ENCODE measurements at places on chromosomes 1 and 21.

GRCh38 chr1:77283701-77284425 is 2.0 kb downstream of the AK5 start:
- no peak for DNase-seq

- DNase-seq = no peak
Observed at GRCh38 chr21:39519835-39520234, 68.1 kb downstream of the SH3BGR start.

DNA sequence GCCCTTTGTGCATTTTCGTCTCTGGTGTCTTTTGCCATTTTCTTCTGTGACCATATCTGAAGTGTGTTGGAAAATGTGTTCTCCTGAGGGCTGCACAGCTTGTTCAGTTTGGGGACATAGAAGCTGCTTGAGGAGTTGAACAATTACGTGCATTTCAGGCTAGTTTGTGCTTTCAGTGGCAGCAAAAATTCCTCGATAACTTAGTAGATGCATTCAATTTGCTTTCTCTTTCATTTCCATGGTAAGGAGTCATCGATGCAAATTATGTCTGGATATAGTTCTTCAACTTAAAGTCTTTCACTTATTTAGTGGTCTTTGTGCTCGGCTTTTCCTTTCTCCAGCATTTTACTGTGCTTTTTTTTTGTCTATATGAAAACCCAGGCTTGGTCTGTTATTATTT is 441.5 kb downstream of the PLA2G4A start:
- no peak for DNase-seq

DNA sequence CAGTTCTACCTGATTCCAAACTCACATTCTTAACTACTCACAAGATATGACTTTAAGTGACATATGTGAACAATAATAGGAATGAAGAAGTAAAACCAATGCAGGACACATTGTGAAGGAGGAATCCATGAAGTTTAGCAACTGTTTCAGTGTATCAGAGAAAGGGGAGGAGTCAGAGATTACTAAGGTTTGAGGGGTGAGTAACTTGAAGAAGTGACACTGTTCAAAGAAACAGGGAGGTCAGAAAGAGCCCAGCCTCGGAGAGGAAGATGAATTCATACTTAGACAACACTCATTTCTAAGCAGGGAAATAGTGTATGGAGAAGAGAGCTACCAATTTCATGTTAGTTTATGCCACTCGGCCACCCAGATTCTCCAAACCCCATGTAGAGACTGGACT is 28.2 kb upstream of the RPF1 start:
- no peak for DNase-seq

DNA sequence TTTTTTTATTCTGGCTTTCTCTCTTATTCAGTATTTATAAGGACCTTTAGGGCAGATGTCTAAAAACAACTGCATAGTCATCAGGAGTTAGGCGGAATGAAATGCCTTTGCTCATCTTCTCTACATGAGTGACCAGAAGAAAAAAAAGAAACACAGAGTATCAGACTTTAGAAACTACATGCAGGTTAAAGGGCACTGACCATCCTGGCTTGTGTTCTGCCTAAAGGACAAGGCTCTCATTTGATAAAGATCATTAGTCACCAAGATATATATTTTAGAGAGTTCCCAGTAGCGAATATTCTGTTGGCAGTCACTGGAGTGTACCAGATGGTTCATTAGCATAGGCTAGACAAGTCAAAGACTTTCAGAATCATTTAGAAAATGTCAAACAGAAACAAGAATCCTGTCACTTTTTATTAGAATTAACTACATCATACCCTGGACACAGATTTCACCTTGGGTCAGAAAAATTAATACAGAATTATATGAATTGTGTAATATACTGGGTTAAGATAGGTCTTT is 145.6 kb downstream of the NR5A2 start:
- no peak for DNase-seq

DNA sequence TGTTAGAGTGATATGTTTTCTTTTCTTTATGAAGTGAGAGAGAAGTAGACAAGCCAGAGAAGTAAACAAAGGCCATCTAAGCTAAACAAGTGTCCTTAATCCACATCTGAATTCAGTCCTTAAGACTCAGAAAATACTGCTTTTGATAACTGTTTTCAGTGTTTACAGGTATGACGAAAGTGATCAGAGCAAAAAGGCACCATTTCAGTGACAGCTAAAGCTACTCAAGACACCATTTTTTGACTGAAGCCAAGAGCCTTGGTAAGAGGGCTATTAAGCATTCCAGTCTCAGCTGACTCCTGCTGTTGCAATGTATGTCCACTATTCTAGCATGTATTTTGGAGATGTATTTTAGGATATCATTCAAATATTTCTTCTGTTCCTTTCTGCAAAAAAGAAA is 4.1 kb downstream of the KMO start:
- no peak for DNase-seq

- no peak for DNase-seq
Observed at GRCh38 chr1:21663248-21663950, 5.8 kb downstream of the RAP1GAP start.

DNA sequence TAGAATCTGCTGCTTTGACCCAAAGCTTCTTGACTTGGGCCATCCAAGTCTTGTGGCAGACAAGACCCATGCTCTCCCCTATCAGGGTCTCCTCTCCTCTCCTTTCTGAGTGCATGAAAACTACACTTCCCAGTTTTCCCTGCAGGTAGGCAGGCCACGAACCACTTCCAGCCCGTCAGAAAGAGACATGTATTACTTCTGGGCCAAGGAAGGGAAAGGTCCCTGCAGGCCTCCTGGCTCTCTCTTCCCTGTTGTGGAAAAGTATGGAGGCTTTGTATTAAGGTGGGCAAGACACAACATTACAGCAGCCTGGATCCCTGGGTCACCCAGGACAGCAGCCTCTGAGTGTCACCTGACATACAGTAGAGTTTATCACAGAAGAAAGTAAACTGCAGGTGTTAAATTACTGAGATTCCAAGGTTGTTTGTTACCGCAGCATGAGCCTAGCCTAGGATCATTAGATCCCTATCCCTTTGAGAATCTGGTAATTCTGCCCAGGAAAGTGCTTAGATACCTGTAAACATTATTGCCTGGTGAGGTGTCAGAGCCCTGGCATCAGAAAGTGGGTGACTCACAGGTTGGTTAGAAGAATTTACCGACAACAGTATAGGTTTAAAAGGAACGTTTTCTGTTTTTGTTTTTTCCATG is 717.3 kb downstream of the MATN1 start:
- DNase-seq = no peak

- no peak for DNase-seq
Observed at GRCh38 chr1:63524201-63524600, 876 bp downstream of the EFCAB7 start.

GRCh38 chr1:201625851-201626251 is 86.9 kb downstream of the NAV1 start:
- no peak for DNase-seq

- no peak for DNase-seq
Observed at GRCh38 chr1:18807334-18808063, 52.0 kb downstream of the TAS1R2 start.

GRCh38 chr1:189205863-189206262 is 1271.8 kb downstream of the BRINP3 start:
- DNase-seq = no peak

DNA sequence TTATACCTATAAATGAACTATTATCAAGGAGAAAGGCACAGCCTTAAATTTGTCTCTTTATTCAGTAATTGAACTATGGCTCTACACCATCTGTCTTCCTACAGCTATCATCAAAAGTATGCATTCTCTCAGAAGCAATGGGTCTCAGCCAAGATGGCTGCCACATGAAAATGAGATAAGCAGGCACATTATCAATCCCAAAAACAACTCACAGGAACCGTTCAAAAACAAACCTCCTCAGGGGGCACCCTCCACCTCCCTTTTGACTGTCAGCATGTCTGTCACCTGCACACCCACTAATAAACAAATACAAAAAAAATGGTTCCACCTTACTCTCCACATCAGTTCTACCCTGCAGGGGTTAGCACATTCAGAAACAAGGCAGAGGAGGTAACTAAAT is 23.6 kb downstream of the KIAA0319L start:
- DNase-seq = no peak

GRCh38 chr1:208161656-208162375 is 82.4 kb downstream of the PLXNA2 start:
- DNase-seq = no peak

DNA sequence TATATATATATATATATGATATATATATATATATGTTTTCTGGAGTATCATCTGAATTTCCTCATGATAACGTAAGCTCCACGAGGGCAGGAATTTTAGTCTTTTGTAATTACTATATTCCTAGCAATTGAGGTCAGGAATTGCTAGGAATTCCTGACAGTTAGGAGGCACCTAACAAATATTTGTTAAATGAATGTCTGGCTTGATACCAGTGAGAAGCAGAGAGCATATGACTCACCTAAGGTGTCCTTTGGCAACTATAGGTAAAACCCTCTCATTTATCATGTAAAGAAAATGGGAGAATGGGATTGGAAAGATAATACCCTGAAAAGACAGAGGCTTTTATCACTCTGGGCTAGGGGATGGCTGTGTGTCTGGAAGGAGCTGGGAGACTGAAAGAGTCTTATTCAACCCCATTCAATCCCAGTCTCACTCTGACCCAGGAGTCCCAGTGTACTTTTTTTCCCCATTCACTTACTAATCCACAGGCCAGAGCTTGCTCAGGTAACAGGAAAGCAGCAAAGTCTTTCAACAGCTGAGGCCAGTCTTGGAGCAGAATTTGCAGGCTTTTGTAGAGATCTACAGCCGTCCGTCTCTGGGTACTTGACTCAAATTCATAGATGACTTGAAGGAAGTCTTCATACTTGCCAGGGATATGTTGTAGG is 71.2 kb downstream of the DAP3 start:
- DNase-seq = no peak

DNA sequence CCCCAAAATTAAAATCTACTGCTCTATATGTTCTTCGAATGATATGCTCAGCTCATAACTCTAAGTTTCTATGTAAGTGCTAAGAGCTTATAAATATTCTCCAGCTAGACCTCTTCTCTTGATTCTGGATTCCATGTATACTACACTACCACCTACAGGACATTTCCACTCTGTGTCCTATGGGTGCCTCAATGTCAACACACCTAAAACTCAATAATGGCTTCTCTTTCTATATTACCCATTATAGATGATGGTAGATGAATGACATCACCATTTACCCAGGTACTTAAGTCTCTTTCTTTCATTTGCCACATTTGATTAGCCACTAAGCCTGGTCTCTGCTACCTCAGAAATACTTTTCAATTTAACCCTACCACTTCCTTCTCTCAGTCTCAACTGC is 41.3 kb downstream of the TBX19 start:
- DNase-seq = no peak

DNA sequence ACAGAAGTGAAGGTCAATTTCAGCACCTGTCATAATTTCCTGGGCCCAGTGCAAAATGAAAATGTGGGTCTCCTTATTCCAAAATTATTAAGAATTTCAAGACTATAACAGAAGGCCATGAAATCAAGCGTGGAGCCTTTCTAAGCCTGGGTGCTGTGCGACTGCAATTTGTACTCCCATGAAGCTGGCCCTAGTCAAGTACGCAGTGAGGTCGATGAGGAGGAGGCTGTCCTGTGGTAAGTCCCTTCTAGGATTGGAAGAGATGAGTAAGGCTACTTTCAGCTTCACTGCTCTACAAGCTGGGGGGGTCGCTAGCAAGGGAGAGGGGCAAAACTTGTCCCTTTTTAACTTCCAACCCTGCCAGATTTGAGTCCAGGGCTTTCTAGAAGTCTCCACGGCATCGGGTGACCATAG is 410 bp upstream of the NUDC start:
- DNase-seq = no peak

DNA sequence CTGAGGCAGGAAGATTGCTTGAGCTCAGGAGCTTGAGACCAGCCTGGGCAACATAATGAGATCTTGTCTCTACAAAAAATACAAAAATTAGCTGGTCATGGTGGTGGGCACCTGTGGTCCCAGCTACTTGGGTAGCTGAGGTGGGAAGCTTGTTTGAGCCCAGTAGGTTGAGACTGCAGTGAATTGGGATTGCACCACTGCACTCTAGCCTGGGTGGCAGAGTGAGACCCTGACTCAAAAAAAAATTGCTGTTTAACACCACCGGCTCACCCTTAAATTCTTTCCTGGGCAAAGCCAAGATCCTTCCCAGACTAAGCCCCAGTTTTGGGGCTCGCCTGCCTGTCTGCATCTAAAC is 6.6 kb upstream of the NSUN4 start:
- no peak for DNase-seq

DNA sequence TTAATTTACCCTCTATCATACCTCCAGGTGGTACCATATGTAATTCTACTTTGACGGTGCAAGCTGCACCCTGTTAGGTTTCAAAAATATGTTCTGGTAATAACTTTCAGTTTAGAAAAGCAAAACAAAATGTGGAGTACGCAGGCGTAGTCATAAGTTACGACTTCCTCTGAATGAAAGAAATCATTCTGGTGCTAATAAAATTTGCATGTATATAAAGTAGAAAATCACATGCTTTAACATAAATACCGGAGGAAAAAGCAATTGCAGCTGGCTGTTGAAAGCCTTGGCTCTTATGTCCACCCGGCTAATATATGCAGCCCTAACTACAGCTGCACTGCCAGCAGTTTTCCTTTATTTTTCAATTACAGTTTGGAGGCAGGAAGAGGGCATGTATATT is 65.2 kb upstream of the TMPRSS15 start:
- no peak for DNase-seq

DNA sequence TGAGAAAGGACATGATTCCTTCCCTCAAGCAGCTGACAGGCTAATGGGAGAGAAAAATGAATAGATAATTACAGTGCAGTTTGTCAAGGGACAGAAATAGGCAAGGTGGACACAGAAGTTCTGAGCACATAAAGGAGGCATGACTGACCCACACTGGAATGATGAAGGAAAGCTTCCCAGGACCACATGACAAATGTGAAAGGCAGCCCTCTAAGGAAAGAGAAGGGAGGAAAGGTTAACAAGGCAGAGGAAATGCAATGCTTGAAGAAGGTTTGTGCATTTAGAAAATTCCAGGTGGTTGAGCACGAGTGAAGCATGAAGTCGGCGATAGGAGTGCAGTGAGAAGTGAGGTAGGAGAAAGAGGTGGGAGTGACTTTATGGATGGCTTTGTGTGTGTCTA is 37.4 kb downstream of the LAMC2 start:
- DNase-seq = no peak

DNA sequence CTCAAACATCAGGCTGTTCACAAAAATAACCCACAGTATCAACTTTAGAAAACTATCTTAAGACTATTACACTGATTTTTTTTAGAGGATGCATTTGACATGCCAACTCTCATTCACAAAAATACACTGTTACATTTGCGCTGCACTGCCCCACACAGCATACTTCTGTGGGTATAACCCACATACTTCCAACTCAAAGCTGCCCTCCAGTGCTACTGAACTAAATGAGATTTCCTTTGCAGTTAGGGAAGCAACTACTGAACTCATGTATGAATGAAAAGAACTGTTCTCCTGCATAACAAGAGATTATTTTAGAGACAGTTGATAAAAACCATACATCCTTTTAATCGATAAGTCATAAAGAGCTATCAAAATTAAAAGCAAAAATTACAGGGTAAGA is 25.8 kb upstream of the GADD45A start:
- DNase-seq = no peak

All from HEK293T (cell line).